AG04450 (cell line): ENCODE measurements at places on chromosomes 1 and 21. TPM values are rescaled to one million over a fixed set of nuclear protein-coding genes. Genes with fewer than 3 reads are reported as not detected.

Gene GRIK1
- polyA plus RNA-seq, result not detected in 2 replicates

Gene SPRR2E
- not detected in 2 replicates for polyA plus RNA-seq

Gene NMNAT2
- polyA plus RNA-seq, result 0.16 and 0.19 TPM in 2 replicates

Gene TMEM269
- polyA plus RNA-seq, result 0.04 TPM in 1 of 2 replicates, not detected in the other

Gene KCNJ15
- 0.07 and 0.22 TPM in 2 replicates for polyA plus RNA-seq
